ENCODE measurements at places on chromosomes 6 and 20.
A peak's percentile ranks its signal among the peaks of the same experiment; 100 is the strongest.

GRCh38 chr6:32952817-32953739 is at the start of gene HLA-DMA:
Gene HLA-DMA, minus strand, starts transcription at chr6:32953097. Its CDS starts 61 bp downstream, at chr6:32953036.
- DNase-seq: no peak

- DNase-seq: no peak
These were observed 11.2 kb downstream of the ZBTB2 start for GRCh38 chr6:151379933-151380847.

DNA sequence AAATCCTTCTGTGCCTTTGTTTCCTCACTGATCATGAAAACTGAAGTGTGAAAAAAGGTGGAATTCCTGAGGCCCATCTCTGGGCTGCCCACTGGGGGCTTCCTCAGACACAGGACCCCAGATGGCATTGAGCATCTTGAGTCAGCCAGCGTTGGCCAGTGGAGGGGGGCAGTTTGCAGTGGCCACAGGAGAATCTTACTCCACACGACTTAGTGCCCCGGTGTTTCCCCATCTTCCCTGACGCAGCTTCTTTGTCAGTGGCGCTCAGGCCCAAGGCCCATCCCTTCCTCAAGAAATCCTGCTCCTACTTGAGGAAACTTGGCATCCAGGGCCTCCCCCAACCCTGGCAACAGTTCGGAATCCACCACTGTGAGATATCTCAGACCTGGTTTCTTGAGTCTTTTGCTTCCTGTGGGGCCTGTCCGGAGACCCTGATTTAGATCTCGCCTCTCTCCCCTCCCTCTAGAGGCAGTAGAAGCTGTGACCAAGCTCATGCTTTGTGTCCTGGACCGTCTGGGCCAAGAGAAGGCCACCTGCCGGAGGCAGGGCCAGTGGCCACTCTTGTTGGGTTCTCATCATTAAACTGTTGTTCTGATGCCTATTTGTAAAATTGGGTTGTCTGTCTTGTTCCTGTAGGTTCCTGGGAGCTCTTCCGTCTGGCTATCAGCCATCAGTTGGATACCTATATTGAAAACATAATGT is 20.2 kb upstream of the DLGAP4 start:
- DNase-seq: no peak

DNA sequence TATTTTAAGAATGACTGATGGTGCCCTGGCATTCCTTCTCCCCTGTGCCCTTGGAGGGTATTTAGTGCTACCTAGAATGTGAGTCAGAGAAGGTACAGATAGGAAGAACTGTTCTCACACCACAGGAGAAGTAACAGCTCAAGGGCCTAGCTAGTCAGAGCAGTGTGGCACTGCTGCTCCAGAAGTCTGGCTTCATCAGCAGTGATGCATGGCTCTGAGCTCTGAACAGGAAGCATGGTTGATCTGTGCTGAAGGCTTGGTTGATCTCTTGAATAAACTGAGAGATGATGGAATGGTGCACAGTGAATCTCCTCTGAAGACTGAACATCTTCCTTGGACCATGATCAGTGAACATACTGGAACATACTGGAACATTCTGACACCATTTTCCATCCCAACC is 425.3 kb upstream of the SLC35B3 start:
- no peak for DNase-seq

DNA sequence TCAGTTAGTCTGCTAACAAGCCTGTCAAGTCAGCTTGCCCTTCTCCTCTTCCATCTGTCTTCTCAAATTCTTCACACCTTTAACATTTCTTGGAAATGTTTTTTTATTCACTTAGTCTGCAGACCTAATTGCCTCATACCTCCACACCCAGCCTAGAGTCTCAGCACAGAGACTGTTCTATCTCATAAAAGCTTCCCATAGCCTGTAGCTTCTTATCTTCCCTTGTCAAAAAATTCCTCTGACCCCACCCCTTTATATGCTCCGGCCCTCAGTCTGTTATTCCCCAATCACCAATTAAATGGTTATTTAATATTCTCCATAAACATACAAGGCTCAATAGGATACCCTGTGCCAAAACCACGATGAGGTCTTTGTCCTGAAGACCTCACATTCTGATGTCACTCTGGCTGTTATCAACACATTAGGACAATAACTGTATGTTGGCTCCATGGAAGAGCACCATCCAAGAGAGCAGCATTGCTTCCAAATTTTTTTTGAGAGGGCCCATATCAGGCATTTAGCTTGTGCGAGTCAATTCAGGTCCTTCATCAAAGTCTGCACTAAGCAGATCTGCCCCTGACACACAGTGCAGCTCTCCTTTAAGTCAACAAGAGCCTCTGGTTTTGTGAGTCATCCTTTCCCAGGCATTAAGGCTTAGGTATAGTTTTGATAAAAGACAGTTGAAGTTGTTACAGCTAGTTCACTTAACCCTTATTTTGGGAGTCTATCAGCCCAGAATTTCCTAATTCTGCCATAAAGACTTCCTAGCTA is 83.2 kb upstream of the TBX18 start:
- no peak for DNase-seq

GRCh38 chr6:125170376-125170775 is 16.8 kb downstream of the TPD52L1 start:
- no peak for DNase-seq

DNA sequence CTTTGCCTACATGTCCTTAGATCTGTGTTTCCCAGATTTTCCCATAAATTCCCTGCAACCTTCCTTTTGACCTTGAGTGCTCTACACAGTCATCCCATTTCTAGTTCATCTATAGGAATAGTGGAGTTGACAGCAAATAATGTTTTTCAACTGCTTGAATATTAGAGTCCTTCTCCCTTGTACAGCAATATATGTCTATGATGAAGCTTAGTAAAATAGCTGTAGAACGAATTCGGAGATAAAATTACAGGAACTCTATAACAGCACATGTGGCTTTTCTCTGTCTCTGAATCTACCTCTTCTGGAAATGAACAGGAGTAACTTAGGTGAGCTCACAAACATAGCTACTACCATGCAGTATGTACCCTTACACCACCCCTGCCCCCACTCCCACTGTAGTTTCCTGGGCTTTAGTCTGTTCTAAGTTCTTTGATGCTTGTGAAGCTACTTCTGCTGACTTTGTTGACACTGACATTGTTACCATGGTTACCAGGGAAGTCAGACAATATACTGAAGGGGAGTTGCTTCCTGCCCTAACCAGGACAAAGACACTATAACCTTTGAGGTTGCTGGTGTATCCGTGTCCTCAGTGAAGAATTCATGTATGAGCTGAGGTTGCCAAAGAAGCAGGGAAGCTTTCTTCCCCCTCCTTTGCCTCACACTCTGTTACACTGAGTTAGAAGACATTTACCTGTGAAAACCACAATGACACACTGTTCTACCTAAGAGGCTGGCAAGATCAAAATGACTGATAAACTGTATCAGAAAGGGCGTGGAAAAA is 35.8 kb upstream of the SHLD1 start:
- DNase-seq: peak; percentile 52

DNA sequence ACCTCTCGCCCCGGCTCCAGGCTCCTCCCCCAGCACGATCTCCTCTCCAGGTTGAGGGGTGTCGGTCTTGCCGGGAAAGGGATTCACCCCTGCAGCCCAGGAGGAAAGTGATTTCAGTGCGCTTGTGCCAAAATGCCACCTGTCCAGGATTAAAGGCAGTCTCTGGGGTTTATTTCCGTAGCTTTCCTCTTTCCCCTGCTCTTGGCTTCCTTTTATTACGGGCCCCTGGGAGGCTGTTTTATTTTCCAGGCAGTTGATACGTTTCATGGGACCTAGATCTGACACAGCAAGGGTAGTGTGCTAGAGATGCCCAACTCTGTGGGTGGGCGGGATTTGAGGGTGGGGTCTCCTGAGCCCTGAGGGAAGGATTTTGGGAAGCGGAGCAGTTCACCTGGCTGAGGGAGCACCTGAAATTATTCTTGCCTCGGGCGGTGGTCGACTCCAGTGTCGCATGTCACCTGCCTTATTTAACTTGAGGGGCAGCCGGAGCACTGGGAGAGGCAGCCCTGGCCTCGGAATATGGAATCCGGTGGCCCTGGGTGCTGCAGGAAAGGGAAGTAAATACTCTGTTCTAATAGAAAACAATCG is 9.5 kb upstream of the NKX2-2 start:
- no peak for DNase-seq

DNA sequence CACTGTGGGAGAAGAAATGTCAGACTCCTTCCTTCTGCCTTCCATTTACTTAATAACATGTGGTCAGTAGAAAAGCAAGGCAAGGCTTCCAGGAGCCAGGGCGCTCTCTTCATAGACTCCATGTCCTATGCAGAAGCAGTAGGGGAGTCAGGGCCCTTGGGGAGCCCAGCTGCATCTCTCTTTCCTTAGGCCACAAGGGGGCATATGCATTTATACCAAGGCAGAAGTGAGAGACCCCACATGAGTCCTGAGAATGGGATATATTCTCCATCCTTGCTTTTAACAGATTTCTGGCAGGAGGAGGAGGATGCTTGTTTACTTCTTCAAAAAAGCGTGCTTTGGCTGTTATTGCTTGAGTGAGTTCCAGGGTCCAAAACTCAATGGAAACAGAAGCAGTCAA is 198.5 kb downstream of the HIVEP2 start:
- no peak for DNase-seq

DNA sequence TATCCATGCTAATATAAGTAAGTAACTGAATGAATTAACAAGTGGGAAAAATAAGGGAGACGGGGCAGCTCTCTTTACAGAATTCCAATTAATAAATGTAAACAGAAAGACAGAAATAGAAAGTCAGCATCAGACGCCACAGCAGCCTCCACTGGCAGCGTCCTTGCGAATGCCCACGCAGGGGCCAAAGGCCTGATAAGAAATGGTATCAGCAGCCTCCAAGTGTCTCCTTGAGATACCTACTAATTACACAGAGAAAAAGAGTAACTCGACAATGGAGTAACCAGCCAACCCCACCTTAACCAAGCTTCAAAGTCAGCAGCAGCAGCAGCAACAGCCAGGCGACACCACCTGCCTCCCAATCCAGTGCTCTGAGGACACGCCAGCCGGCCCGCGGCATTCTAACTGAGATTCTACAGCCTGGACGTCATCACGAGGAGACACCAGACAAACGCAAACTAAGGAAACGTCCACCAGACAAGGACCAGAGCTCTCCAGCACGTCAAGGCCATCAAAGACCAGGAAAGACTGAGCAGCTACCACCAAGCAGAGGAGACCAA is 78.8 kb downstream of the TAF4 start:
- no peak for DNase-seq

DNA sequence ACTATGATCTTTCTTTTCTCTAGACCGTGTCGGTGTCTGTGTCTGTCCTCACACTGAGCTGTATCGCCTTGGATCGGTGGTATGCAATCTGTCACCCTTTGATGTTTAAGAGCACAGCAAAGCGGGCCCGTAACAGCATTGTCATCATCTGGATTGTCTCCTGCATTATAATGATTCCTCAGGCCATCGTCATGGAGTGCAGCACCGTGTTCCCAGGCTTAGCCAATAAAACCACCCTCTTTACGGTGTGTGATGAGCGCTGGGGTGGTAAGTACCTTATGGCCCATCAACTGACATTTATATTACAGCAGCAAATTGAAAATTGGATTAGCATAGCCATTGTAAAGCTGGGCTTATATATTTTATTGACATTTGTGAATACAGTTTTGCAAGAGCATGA is 72.2 kb upstream of the GFRAL start:
- DNase-seq: no peak

GRCh38 chr6:111382476-111383294 is 100.3 kb downstream of the REV3L start:
- DNase-seq: no peak

GRCh38 chr6:105437236-105437635 is 34.4 kb upstream of the PREP start:
- no peak for DNase-seq

- DNase-seq: no peak
These were observed 159.2 kb downstream of the CD109 start for GRCh38 chr6:73854998-73855718.

DNA sequence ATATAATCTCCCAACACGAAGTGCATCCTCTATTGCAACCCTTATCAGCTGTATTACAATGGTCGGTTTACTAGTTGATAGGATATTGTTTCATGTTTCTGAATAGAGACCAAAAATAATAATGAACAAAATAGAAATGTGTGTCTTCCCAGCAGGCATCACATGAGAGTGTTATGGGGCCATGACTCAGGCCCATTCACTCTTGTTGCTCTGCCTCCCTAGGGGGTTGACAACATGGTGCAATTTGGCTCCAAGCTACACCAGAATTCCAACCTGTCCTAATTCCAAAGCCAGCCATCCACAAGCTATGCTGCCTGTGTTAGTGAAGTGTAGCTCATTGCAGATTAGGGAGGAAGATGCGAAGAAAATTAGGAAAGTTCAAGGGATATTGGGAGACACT is 13.1 kb upstream of the SAYSD1 start:
- DNase-seq: no peak

DNA sequence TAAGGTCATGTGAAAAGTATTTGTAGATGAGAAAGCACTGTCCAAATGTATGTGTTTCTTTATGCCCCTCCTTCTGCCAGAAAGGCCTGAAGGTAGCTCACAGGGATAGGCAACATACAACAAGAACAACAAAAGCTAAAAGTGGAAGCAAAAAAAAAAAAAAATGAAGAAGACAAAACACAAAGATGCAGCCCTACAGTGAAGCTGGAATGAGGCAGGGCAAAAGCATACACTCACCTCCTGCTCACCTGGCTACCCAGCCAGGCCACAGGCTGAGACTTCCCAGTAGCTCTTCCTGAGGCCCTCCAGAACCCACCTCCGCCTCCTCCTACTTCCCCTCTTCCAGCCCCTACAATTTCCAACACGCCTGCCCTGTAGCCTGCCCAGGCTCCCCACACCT is 2.4 kb downstream of the UNC5CL start:
- no peak for DNase-seq

DNA sequence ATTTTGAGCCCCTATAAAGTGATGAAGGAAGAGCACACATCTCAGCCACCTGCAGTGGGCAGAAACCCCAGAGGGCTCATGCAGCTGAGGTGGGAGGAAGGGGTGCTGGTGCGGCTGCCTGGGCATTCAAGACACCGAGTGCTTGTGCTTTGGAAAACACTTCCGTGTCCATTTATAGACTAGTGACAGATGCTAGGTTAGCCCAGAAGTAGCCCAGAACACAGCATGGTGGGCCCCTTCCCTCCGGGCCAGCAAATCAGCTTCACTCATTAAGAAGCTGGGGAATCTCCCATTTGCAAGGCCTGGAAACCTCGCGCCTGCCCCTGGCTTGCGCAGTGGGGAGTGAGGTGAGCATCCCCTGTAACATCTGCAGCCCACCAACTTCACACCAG is 12.9 kb downstream of the BEND3 start:
- DNase-seq: no peak

- no peak for DNase-seq
These were observed 230.2 kb downstream of the ANKRD60 start for GRCh38 chr20:57998276-57998675.

GRCh38 chr6:141482796-141483597 is 649.7 kb upstream of the GJE1 start:
- no peak for DNase-seq

Data from stimulated activated CD8-positive, alpha-beta memory T cell treated with anti-CD3 and anti-CD28 coated beads, Interleukin-15, amount 100 ng/mL, for 1 hour (primary cell).